HuH-7 (cell line): ENCODE measurements at places on chromosomes 5 and 9.

- DNase-seq = peak; percentile 95
Measured at GRCh38 chr9:105447814-105448812, at the start of gene FSD1L. Gene FSD1L (plus strand): TSS chr9:105448034. CDS start chr9:105448221, 187 bp downstream.

DNA sequence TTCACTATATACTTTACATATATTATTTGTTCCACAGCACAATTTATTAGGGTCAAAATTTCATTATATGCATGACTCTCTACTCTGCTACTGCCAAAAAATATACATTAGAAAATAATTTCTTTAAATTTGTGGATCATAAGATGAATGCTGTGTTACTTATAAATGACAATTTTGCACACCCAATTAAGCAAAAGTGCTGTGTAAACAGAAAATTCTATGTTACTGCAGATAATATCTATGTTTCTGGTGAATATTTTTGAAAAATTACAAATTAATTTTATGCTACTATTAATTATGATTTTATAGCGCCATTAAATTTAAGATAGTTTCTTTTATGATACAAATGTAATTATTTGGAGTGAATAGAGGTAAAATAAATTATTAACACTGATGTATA, 59.8 kb upstream of the GABRA6 start:
- no peak for DNase-seq

- no peak for DNase-seq
Measured at GRCh38 chr5:118553662-118554061, 434.7 kb downstream of the DTWD2 start.

DNA sequence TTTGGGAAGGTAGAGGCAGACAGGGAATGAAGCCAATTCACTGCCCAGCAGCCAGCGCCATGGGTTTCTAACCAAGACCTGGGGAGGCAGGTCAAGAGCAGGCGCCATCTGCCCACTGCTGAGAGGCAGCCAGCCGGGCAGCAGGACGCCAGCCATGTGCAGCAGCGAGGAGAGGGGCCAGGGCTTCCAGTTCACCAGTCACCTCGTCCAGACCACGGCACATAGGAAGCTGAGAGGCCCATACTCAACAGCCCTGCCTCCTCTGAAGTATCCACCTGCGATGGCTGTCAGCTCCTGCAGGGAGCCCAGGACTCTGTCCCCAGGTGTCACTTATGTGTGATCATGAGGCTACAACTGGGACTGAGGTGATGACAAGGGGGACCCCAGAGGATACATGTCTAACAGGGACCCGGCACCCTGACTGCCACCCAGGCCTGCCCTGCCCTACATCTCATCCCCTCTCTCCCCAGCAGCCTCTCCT, 30.1 kb downstream of the IPPK start:
- no peak for DNase-seq

DNA sequence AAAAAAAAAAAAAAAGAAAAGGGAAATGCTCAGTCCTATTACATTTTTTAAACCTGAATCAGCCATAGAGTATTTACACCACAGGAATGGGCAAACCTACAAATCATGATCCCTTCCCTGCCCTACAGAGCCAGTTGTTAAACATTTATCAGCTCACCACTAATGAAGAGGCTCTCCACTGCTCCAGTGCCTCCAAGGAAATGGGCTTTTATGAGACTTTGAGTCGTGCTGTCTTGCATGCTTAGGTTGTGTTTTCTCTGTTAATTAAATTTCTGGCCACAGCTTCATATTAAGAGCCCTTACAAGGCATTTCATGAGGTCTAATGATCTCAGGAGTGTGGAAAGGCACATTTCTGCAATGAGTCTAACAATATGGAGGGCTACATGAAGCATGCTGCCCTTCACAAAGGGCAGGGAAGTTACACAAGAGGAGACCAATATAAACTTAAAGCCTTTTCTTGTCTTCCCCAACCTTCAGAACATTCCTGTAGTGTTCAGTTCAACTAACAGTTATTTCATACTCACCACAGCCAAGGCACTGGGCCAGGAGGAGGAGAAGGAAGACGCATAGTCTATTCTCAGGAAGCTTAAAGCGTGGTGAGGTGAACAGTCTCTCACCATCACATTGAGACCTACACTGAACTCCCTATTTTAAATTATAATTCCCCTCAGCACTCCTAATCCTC, 140.1 kb upstream of the ABCA1 start:
- no peak for DNase-seq

- DNase-seq = peak; percentile 10
Measured at GRCh38 chr5:9207817-9208418, 338.0 kb downstream of the SEMA5A start.

DNA sequence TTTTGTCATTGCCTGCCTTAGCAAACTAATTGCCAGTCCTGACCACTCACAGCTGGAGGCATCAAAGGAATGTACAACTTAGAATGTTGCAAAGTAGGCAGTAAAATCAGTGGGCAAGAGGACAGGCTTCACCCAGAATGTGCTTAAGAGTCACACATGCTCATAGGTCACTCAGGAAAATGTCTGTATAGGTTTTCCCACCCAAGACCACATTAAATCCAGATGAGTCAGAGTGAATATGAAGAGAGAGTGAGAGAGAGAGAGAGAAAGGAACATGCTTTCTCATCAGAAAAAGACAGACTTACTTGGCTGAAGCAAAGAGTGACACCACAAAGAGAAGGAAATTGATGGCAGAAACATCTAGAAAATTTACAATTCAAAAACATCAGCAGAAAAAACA, 37.9 kb downstream of the PLEKHG4B start:
- no peak for DNase-seq

GRCh38 chr9:95611354-95611753, 94.6 kb upstream of the PTCH1 start:
- DNase-seq = no peak

- DNase-seq = no peak
Measured at GRCh38 chr5:174490728-174491127, 233.7 kb upstream of the MSX2 start.

DNA sequence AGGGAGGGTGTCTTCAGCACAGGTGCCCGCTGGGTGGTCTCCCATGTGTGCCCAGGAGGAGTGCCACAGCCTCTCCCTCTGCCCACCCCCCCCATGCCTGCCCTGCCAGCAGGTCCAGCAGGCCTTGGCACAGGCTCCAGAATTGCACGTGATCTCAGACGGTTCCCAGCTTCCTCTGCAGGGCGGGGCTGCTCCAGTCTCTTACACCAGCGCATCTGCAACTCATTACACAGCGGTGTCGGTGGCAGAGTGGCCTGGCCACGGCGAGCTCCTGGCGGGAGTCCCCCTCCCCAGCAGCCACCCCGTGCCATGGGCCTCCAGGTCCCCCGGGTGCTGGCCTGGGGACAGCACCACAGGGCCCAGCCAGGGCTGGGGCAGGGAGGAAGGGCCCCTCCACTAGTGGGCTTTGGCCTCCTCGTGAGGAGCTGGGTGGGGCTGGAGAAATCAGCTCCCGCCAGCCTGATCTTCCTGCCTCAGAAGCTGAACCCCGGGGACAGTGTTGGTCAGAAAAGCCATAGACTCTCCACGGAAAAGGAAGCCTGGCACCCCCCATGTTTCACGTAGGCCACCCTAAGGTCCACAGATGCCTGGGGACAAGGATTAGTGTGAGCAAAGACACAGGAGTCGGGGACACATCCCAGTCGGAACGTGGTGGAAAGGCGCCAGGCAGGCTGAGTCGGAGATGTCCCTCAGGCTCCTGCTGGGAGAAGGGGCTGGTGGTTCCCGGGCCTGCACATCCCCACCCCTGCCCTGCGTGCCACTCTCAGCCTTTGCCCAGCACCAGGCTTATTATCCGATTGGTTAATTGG, 40.2 kb downstream of the RXRA start:
- no peak for DNase-seq

- DNase-seq = no peak
Measured at GRCh38 chr5:121263456-121263855, 588.2 kb upstream of the FTMT start.

DNA sequence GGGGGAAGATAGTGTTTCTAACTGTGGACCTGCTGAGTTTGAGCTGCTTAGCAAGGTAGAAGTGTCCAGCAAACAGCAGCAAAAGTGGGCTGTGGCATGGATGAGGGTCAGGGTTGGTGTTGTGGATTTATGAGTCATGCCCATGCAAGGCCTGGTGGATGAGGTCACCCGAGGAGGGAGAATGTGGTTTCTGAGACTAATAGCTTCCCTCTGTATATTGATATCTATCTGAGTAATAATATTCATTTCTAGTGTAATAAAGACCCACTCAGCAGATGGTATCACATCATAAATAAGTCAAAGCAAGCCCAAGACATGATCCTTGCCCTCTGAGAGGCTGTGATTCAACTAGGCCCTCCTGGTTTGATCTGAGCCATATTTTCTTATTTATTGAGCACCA, 597.8 kb upstream of the CLINT1 start:
- DNase-seq = no peak

DNA sequence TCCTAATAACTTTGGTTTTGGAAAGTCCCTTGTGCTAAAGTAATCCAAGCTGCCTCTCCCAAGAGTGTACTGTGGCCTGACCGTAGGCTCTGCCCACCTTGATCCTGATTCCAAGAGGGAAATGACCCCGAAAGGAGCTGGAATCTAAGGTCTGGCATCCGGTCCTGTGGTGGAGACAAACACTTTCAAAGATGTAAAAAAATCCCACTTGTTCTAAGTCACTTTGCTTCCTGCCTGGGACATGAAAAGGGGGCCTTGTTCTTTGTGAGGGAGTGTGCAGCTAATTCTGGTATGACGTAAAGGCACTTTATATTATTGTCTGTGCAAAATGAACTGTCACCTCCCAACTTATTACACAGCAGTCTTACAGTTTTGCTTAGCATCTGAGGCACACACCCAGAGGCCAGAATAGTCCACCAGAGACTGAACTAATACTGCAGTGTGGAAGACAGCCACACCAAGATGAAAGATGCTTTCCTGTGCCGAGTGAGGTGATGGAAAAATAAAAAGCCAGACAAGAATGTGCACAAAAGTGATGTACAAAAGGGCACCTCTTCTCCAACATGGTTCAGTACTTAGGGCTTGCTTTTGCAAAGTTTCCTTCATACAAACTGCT, 128.7 kb downstream of the SLC12A2 start:
- DNase-seq = no peak

- peak; percentile 58 for DNase-seq
Measured at GRCh38 chr9:104094534-104095015, 466 bp downstream of the SMC2 start.

DNA sequence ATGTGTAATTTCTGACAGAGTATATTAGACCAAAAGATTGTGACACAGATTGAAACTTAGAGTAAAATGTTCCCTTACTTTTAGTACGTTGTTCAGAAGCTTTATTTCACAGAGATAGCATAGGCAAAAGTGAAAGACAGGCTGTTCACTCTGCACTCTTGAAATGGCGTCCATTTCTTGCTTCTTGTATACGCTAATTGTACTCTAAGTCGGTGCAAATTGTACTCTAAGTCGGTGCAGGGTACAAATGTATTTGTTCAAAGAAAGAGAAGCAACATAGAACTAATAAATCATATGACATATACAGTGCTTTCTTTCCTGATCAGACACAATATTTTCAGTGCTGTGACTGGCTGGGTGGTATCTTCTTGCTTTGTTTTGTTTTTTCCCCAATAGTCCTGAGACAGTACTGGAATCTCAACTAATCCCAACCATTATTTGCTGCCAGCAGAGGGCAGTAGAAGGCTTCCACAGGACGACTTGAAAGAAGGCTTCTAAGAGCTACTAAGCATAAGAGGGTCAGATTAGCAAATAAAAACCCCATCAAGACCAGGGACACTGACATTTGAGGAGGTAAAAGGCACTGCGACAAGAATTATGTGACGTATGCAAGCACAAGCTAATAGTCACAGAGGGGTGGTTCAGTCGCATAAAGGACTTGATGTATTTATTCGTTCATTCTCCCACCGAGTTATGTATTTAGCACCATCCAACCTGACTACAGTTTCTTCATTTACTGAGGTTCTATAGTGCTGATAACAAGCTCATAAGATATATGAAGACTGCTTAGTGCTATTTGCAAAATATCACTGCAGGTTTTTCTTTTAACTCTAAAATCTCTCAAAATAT, 831.8 kb downstream of the TAF11L14 start:
- DNase-seq = peak; percentile 17
